ENCODE measurements at places on chromosomes 3 and 15. TPM values are rescaled to one million over a fixed set of nuclear protein-coding genes. Genes with fewer than 3 reads are reported as not detected.

The SIDT1 gene
- 28.9 TPM for total RNA-seq

DNA sequence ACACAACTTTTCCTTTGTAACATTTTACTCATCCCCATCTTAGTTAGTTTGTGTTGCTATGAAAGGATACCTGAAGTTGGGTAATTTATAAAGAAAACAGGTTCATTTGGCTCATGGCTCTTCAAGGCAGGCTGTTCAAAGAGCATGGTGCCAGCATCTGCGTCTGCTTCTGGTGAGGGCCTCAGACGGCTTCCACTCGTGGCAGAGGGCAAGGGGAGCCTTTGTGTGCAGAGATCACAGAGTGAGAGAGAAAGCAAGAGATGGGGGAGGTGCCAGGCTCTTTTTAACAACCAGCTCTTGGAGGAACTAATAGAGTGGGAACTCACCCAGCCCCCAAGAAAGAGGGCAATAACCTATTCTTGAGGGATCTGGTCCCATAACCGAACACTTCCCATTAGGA, 23.1 kb downstream of the PLA2G4F start:
- peaks cover 9% of the 10 kb centered on the region for H3K27me3 ChIP-seq
- DNase-seq: no peak
- no peaks in the 10 kb centered on the region for H3K36me3 ChIP-seq
- peaks cover 6% of the 10 kb centered on the region for H3K4me1 ChIP-seq
- H3K4me3 ChIP-seq: no peak overlapping the region
- H3K27ac ChIP-seq: no peak overlapping the region

DNA sequence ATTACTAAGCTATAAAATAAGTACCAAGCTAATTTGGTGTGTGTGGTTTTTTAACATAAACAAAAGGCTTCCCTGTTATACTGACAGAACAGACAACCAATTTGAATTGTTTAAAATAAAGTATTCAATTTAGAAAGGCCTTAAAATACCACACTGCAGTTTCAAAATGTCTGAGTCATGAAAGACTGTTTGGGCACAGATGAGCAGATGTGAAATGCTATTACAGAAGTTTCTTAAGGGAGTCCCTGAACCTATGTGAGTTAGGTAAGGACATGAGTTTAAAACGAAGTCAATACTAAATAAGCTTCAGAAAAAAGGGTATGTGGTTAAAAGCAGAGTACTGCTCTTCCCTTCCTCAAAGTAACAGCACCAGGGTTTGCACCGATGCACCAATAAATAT, 69.7 kb upstream of the SETMAR start:
- no peak for DNase-seq
- no peak overlapping the region for H3K4me3 ChIP-seq
- H3K36me3 ChIP-seq: no peaks in the 10 kb centered on the region
- H3K27ac ChIP-seq: no peak overlapping the region
- H3K4me1 ChIP-seq: no peaks in the 10 kb centered on the region

DNA sequence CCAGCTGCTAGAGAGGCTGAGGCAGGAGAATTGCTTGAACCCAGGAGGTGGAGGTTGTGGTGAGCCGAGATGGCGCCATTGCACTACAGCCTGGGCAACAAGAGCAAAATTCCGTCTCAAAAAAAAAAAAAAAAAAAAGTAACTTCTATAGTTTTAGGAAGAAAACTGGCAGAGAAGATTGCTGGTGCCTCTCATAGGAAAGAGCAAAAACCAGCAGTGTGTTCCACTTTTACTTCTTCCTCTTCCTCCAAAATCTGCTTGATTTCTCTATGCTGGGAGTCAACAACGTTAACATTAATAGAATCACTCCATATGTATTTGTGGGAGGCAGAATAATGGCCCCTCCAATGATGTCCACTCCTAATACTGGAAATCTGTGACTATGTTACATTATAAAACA, 12.5 kb upstream of the NR1D2 start:
- H3K4me3 ChIP-seq: no peak overlapping the region
- no peaks in the 10 kb centered on the region for H3K27me3 ChIP-seq
- DNase-seq: no peak
- H3K36me3 ChIP-seq: no peaks in the 10 kb centered on the region

DNA sequence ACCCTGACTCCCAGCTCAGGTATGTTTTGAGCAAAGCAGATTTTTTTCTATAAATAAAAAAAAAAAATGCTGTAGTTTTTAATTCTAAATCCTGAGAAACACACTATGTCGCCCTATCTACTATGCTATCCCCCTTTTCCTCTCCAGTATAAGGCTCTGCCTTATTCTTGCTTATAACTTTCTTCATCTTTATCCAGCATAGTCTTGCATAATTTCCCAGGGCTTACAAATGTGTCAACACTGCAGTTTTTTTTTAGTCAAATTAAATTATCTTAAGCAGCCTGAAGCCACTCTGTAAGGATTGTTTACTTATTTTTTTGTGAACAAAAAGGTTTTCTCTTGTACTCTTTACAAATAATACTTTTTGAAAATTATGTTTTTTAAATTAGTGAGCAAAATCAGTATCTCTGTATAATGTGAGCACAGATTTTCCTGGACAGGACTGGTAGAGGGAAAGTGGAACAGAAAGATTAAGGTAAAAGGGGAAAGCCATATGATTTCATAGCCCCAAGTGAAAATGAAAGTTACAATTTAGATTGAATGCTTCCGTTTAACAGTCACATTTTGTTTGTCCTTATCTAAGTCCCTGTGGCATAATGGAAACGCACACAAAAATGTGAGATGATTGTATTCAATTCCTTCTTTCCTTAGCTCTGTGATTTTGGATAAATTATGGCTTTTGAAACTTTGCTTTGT, 5.6 kb upstream of the PYDC2 start:
- H3K27me3 ChIP-seq: no peaks in the 10 kb centered on the region
- H3K4me1 ChIP-seq: no peaks in the 10 kb centered on the region
- H3K4me3 ChIP-seq: no peak overlapping the region
- H3K36me3 ChIP-seq: no peaks in the 10 kb centered on the region
- DNase-seq: no peak

Data from activated T-cell treated with anti-CD3 and anti-CD28 coated beads, Interleukin-2, amount 50 U/mL, for 72 hours (primary cell).